ENCODE measurements at places on chromosomes 7 and 10.

DNA sequence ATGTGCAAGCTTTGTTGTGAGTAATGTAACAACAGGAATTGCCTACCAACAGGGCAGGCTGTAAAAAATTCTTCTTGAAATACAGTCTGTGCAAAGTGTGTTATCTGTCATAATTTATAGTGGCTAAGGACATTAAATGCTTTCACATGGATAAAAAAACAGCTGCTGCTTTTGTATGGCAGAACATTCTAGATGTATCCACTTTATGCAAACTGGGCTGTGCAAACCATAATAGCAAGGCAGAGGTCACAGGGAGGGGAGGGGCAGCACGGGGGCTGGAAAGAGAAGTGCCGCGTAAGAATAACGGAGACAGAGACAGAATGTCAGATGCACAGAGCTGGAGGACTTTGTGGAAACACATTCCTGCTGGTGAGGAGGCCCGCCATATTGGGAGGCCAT is 86.1 kb downstream of the VOPP1 start:
- no peak for DNase-seq

GRCh38 chr7:2884161-2884560 is 40.1 kb upstream of the GNA12 start:
- DNase-seq, result no peak

- DNase-seq, result no peak
Observed at GRCh38 chr10:100970914-100971811, 1.9 kb downstream of the SEMA4G start.

- no peak for DNase-seq
Observed at GRCh38 chr10:118669835-118670234, 74.4 kb upstream of the PRLHR start.

GRCh38 chr10:23693925-23694324 is 255.1 kb downstream of the OTUD1 start:
- DNase-seq, result no peak

GRCh38 chr7:24334627-24335026 is 50.6 kb downstream of the NPY start:
- no peak for DNase-seq

DNA sequence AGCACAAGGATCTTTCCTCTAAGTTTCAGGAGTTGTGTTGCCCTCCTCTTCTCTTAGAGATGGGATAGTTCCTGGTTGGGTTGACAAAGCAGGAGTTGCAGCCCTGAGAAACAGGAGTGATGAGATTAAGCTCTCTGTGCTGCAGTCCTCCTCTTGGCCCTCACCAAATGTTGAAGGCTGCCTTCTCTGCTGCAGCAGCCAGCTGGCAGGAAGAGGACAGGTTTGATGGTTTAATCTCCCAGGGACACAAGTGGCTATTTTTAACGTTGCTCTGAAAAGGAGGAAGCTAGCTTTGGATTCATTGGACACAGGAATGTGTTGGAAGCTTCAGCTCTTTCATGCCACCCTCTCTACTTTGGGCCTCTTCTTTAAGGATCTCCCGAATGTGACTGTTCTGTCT is 9.4 kb downstream of the STRIP2 start:
- peak; percentile 41 for DNase-seq

DNA sequence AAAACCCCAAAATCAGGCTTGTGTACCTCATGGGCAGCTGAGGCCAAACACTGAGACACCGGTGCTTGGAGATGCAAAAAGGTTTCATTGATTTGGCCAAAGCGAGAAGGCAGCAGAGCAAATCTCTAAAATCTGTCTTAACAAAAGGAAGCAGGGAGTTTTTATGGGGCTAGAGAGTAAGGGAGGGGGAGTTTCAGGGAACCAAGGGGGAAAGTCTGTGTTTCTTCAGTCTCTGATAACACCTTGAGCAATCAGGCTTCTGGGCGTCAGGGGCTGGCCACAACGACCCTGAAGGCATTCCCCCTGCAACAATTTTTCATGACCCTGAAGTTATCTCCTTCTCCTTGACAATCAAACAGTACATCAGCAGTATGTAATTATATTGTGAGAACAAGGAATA is 2.7 kb upstream of the ZNF786 start:
- DNase-seq, result no peak

- DNase-seq, result peak; percentile 96
Observed at GRCh38 chr10:69408318-69409175, 8.2 kb downstream of the TACR2 start.

- DNase-seq, result no peak
Observed at GRCh38 chr7:2860627-2861133, 16.6 kb upstream of the GNA12 start.

DNA sequence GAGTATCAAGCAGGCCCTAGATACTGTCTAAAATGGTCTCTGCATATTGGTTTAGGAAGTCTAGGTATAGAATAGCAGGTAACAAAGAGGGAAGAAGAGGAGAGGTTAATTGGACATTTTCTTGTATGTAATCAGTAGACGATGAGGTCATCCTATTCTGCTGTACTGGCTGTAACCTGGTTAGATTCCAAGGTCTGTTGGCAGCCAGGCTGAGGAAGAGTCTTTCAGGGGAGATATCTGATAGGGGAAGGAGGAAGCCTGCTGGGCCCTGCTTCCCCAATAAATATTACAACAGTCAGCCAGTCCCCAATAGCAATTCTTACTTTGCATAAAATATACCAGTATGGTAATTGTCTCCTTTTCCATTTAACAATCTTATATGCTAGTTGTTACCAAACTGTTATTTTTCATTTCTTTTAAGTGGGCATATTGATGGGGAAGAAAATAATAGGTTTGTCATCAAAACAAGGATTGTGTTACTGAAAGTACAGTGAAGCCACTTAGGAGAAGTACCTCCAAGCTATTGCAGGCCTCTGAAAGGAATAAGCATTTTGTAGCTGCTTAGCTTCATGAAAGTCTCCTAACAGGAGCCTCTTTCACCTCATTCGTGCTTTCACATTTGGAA is 186.4 kb downstream of the LRRC4 start:
- DNase-seq, result peak; percentile 56

GRCh38 chr10:6010569-6010968 is 33.2 kb upstream of the IL15RA start:
- DNase-seq, result no peak

- peak; percentile 3 for DNase-seq
Observed at GRCh38 chr7:37045681-37046179, 321.4 kb upstream of the AOAH start.

DNA sequence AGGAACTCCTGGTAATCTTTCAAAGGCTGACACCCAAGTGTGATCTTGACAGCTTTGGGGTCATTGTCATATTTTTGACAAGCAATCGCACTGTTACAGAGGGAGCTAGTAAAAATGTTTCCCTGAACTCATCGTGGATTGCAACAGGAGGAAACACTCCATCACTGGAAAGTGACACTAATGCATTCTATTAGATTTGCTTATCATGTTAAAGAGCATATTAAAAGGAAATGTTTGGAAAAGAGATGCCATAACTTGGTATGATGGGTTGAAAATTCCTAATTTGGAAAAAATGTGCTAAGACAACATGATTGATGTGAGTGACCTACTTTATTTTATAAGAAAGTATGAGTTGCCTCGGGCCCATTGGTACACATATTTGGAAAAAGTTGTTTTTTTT is 22.7 kb upstream of the EMX2 start:
- DNase-seq, result no peak

DNA sequence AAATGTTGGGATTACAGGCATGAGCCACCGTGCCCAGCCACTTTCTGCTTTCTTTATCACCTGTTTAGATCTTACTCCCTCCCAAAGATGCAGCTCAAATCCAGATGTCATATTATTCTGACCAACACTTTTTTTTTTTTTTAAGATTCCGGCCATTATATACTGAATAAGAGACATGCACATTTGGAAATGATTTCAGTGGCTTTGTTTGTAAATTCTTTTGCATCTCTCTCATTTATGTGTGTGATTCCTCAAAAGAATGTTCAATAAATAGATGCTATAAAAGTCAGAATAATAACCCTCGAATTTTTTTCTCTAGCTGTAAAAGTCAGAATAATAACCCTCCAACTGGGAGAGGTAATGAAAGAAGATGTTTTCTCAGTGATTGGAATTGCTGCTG is 25.4 kb downstream of the HECW1 start:
- no peak for DNase-seq

- no peak for DNase-seq
Observed at GRCh38 chr7:149172534-149172920, 22.8 kb upstream of the ZNF282 start.

GRCh38 chr7:123747620-123748141 is 1.1 kb downstream of the WASL start:
- peak; percentile 73 for DNase-seq

DNA sequence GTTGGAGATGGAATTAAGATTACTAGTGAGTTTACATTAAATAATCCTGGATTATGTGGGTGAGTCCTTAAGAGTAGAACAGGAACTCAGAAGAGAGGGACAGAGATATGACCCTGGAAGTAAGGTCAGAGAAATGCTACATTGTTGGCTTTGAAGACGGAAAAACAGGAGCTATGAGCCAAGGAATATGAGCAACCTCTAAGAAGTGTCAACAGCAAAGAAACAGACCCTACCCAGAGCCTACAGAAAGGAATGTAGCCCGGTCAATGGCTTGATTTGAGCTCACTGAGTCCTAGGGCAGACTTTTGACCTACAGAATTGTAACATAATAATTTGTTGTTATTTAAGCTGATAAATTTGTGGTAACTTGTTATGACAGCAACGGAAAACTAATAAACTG is 304.9 kb downstream of the IPMK start:
- no peak for DNase-seq

- no peak for DNase-seq
Observed at GRCh38 chr10:11740907-11741306, 1.3 kb upstream of the ECHDC3 start.

- no peak for DNase-seq
Observed at GRCh38 chr10:14024329-14025202, 306.2 kb downstream of the FRMD4A start.

GRCh38 chr10:102024799-102025198 is 31.2 kb downstream of the ARMH3 start:
- DNase-seq, result no peak

DNA sequence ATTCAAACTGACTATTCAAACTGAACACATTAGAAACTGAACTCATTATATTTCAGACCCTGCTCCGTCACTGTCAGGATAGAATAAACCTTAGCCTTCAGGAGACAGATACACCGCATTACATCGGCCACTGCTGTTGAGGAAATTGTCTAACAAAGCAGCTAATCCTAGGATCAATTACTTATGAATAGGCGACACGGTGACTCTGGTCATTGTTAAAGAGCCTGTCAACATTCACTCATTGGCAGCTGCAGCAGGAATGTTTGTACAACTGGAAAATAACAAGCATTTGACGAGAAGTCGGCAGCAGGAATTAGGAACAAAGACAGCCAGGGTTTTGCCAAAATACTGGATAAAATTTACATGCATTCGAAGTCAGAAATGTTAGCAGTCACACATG is 112.0 kb upstream of the MKX start:
- no peak for DNase-seq

GRCh38 chr7:47227762-47228177 is 354.1 kb downstream of the TNS3 start:
- DNase-seq, result peak; percentile 18

GRCh38 chr10:110994406-110995086 is 75.1 kb downstream of the SHOC2 start:
- DNase-seq, result no peak

GRCh38 chr10:117694190-117694589 is 151.6 kb downstream of the EMX2 start:
- peak; percentile 4 for DNase-seq

DNA sequence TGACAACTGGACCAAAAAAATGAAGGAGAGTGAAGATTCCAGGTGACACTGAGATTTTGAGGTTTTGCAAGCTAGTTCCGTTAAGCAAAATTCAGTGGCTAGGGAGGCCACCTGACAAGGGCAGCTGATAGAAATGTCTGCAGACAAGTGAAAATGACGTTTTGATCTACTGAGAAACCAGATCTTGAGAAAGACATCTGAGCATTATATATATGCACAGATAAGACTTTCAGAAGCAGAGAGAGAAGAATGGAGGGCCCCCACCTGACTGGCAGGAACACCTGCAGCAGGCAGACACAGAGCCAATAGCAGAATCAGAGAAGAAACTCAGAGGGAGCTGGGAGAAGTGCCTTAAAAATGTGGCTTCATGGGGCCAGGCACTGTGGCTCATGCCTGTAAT is 76.1 kb upstream of the LRGUK start:
- no peak for DNase-seq

DNA sequence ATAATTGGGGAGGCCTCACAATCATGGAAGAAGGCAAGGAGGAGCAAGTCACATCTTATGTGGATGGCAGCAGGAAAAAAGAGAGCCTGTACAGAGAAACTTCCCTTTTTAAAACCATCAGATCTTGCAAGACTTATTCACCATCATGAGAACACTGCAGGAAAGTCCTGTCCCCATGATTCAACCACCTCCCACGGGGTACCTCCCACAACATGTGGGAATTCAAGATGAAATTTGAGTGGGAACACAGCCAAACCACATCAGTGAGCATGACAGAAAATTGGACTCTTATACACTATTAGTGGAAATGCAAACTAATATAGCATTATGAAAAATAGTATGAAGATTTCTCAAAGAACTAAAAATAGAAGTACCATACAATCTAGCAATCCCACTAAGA is 271.2 kb downstream of the MAGI2 start:
- DNase-seq, result peak; percentile 93
